ENCODE measurements at places on chromosomes 11 and 22.

DNA sequence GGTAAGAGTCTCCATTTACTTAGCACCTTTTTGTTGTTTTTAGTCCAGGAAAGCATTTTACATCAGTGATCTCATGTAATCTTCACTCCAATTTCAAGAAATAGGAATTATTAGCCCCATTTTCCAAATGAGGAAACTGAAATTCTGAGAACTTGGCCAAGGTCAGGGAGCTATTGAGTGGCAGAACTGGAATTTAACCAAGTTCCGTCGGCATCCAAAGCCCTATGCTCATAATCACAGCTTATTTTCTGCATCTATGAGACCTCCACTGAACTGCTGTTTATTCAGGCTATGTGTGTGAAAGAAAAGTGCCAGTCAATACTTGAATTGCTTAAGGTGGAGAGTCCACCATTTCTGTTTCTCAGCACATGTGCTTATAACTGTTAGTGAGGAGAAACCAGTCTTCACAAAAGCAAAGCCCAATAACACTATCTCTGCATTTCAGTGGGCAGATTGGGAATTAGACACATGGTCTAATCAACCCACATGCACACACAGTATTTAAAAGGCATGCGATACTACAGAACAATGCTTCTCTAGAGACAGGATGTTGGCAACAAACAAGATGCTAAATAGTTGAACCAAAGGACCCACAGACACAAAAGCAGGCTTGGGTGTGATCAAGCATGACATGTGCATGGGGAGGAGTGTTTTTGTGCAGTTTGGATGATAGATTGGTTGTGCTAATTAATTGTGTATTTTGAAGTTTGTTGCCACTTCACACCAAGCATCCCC lies 780.6 kb downstream of the OPCML start:
- DNase-seq = no peak

GRCh38 chr22:25419247-25420113 lies 145.0 kb upstream of the GRK3 start:
- DNase-seq = no peak

DNA sequence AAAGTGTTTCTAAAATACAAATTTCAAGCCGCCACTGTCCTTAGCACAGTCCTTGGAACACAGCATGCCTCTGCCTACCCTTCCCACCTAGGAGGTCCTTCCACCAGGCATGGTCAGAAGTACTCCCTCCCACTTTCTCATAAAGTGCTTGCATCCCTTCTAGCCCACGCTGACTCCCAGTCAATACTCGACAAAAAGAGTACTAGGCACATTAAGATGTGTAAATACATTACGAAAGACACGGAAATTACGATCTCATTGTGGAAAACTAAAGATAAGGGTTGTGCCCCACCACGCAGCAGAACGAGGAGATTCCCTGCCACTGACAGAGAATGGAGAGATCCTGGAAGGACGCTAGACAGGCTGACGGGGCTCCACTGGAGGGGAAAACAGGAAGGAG lies 13.5 kb downstream of the CHKA start:
- no peak for DNase-seq

GRCh38 chr22:27358096-27358870 lies 443.3 kb downstream of the MN1 start:
- DNase-seq = no peak

GRCh38 chr11:77212314-77213007 lies 84.4 kb downstream of the MYO7A start:
- DNase-seq = no peak

DNA sequence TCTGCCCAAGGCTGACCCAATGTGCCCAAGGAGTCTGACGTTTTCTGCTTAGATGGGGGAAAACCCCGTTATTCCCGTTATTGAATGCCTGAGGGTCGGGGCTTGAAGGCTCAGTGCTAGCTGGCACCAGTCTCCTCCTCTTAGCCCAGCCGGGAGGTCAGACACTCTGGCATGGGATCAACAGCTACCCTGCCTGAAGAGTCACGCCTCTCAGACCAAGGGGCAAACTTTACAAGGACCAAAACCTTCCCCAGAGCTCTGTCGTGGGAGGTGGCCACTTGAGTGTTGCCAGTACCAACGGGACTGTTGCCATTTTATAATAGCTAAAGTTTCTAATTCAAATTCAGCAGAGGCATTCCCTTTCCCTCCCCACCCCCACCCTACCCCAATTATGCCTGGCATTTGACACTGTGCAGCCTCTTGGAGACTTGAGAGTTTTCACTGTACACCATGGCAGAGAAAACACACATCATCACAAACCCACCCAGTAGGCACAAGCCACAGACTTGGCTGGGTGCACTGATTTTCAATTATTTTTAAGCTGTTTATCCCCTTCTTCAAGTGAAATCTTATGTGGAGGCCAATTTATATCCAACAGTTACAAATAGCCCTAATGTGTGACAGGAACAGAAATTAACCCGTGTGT lies 137.5 kb upstream of the SYT13 start:
- no peak for DNase-seq

- no peak for DNase-seq
Measured at GRCh38 chr22:23509571-23510302, 70.4 kb downstream of the IGLL1 start.

Measured in upper lobe of right lung (tissue), 1 donor.